ENCODE measurements at places on chromosomes 7 and 10.

- no peak for DNase-seq
Observed at GRCh38 chr7:30682212-30683083, at the start of gene CRHR2. Gene CRHR2, minus strand, starts transcription at chr7:30682456. Its CDS starts 176 bp downstream, at chr7:30682280.

- DNase-seq, result no peak
Observed at GRCh38 chr7:76998285-76998589, 33.9 kb downstream of the SPDYE17 start.

- DNase-seq, result no peak
Observed at GRCh38 chr7:158411232-158411950, 176.2 kb downstream of the PTPRN2 start.

GRCh38 chr7:73366127-73366526 is 38.2 kb downstream of the FKBP6 start:
- DNase-seq, result no peak

Data from activated naive CD8-positive, alpha-beta T cell treated with anti-CD3 and anti-CD28 coated beads, Interleukin-2, amount 50 U/mL, for 16 hours (primary cell).